GM12878 (cell line): ENCODE measurements at places on chromosomes 2 and 18. TPM values are rescaled to one million over a fixed set of nuclear protein-coding genes. Genes with fewer than 3 reads are reported as not detected.

Gene NEU4
- 0.23 TPM in 1 of 2 replicates, not detected in the other for polyA plus RNA-seq

Gene ARHGAP25
- 0.39 and 0.62 TPM in 2 replicates for polyA plus RNA-seq

Gene CMPK2
- 0.50 and 1.1 TPM in 2 replicates for polyA plus RNA-seq

Gene FABP1
- polyA plus RNA-seq, result not detected in 2 replicates

Gene RMND5A
- polyA plus RNA-seq, result 10.2 and 12.7 TPM in 2 replicates

Gene ATP6V1B1
- polyA plus RNA-seq, result not detected in 2 replicates

Gene DPYSL5
- polyA plus RNA-seq, result not detected in 2 replicates

Gene RESP18
- polyA plus RNA-seq, result not detected in 2 replicates
